PC-9 (cell line): ENCODE measurements at places on chromosomes 11 and 22.
A peak's percentile ranks its signal among the peaks of the same experiment; 100 is the strongest.

DNA sequence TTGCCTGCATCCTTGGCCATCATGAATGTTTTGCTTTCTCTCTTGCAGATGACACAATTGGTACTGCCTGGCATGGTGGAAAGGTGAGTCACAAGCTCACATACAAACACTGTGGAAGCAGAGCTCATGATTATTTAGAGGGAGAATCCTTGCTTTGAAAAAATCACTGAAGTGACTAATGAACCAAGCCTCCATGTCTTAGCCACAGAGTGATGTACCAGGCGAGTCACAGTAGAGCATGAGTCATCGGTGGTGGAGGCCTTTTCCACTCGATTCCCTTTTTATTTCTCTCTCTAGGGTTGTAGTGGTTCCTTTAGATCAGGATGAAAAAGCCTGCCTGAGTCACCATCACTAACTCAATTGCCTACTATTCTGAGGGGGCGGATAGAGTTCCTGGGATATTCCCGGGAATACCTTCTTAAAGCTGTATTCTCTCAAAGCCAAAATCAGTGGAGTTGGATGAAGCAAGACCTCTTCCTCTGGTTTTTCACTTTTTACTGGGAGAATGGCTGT is 49.6 kb upstream of the ALKBH3 start:
- peak overlapping the region; percentile 27; the same call in 1 of the 2 replicates for H3K4me3 ChIP-seq
- peaks cover 21% of the 10 kb centered on the region for H3K4me1 ChIP-seq
- DNase-seq, result peak; percentile 75
- H3K27me3 ChIP-seq, result no peaks in the 10 kb centered on the region
- no peaks in the 10 kb centered on the region for H3K36me3 ChIP-seq

DNA sequence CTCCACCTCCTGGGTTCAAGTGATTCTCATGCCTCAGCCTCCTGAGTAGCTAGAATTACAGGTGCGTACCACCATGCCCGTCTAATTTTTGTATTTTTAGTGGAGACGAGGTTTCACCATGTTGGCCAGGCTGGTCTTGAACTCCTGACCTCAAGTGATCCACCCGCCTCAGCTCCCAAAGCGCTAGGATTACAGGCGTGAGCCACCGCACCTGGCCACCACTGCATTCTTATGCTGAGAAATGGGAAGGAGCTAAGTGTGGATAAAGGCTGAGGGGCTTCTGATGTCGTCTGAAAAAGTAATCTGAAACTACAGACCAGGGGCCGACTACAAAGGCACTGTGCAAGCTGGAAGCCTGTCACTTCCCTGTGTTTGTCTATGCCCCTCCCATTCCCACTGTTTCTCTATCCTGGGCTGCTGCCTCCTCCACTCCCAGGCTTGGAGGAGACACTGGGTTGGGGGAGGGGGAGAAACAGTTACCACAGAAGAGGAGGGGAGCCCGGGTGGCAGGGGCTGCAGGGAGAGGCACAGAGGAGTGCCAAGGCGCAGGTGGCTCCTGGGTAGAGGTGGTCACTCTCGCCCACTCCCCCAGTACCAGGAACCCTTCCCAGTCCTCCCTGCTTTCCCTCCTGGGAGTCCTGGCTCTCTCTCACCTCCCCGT is 2.9 kb upstream of the MTA2 start:
- H3K27me3 ChIP-seq, result no peaks in the 10 kb centered on the region
- no peak overlapping the region for H3K27ac ChIP-seq
- H3K36me3 ChIP-seq, result 0 out of 2 replicates have a peak, but pooled peaks cover 2% of the 10 kb centered on the region
- peaks cover 8% of the 10 kb centered on the region for H3K4me1 ChIP-seq

DNA sequence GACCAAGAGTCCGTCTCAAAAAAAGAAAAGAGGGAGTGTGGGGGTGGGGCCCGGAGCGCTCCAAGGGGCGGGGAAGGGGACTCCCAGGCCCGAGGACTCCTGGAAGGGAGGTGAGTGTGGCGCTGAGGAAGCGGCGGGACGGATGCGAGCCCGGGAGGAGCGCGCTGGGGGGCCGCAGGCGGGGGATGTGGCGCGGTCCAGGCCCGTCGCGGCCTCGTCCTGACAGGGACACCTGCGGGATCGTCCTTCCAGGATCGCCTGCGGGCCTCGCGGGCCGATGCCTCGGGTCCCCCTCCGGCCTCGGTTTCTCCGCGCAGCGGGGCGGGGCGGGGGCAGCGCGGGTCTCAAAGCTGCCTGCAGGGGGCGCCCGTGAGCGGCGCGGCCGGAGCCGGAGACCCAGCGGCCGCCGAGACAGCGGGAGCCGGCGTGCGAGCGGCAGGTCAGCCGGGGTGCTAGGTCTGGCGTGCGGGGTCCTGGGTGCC is 3.8 kb upstream of the ADORA2A start:
- no peak overlapping the region for H3K27ac ChIP-seq
- H3K36me3 ChIP-seq, result no peaks in the 10 kb centered on the region
- H3K27me3 ChIP-seq, result no peaks in the 10 kb centered on the region
- no peak for DNase-seq
- H3K4me3 ChIP-seq, result peak overlapping the region; percentile 78; the same call in 1 of the 2 replicates

- H3K4me3 ChIP-seq, result peak overlapping the region; percentile 93
- DNase-seq, result no peak
- peak overlapping the region; percentile 77 for H3K27ac ChIP-seq
- H3K4me1 ChIP-seq, result peaks cover 22% of the 10 kb centered on the region
- no peaks in the 10 kb centered on the region; the same call in 1 of the 2 replicates for H3K36me3 ChIP-seq
Measured at GRCh38 chr11:63682066-63683021, 1.0 kb downstream of the RTN3 start.

GRCh38 chr11:84240847-84241246 is 954.7 kb upstream of the CCDC90B start:
- no peak for DNase-seq
- no peaks in the 10 kb centered on the region for H3K36me3 ChIP-seq
- no peak overlapping the region for H3K4me3 ChIP-seq
- H3K27me3 ChIP-seq, result no peaks in the 10 kb centered on the region
- no peak overlapping the region for H3K27ac ChIP-seq
- H3K4me1 ChIP-seq, result no peaks in the 10 kb centered on the region

DNA sequence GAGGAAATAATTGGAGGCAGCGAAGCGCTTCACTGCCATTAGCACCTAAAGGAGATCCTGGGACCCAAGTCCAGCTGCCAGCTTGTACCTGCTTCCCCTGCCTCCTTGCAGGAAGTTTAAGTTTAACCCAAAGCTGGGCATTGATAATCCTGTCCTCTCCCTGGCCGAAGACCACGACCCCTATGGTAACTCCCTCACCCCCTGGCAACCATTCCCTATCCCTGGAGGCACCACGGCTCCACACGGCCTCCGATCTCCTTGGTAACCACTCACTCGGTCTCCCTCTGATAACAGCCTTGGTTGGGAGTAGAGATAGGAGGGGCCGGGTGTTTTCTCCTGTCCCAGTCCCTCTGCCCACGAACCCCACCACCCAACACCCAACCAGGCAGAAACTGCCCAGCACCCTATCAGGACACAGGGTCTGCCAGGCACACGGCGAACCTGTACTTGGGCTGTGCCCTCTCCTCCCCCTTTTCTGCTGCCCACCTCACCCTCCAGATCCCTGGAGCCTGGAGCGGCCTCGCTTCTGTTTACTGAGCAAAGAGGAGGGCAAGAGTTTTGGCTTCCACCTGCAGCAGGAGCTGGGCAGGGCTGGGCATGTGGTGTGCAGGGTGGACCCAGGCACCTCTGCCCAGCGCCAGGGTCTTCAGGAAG is 833 bp downstream of the NHERF4 start:
- H3K27ac ChIP-seq, result no peak overlapping the region
- peaks cover 30% of the 10 kb centered on the region for H3K4me1 ChIP-seq
- H3K27me3 ChIP-seq, result no peaks in the 10 kb centered on the region
- no peaks in the 10 kb centered on the region for H3K36me3 ChIP-seq
- no peak for DNase-seq
- H3K4me3 ChIP-seq, result no peak overlapping the region

GRCh38 chr11:12024254-12024926 is 16.0 kb upstream of the DKK3 start:
- no peak for DNase-seq
- no peaks in the 10 kb centered on the region for H3K27me3 ChIP-seq
- H3K4me1 ChIP-seq, result 0 out of 2 replicates have a peak, but pooled peaks cover 1% of the 10 kb centered on the region
- H3K4me3 ChIP-seq, result no peak overlapping the region

- peaks cover 56% of the 10 kb centered on the region for H3K27me3 ChIP-seq
- H3K36me3 ChIP-seq, result no peaks in the 10 kb centered on the region
- DNase-seq, result no peak
- no peak overlapping the region for H3K27ac ChIP-seq
Measured at GRCh38 chr11:43547889-43548381, 132.6 kb upstream of the HSD17B12 start.

DNA sequence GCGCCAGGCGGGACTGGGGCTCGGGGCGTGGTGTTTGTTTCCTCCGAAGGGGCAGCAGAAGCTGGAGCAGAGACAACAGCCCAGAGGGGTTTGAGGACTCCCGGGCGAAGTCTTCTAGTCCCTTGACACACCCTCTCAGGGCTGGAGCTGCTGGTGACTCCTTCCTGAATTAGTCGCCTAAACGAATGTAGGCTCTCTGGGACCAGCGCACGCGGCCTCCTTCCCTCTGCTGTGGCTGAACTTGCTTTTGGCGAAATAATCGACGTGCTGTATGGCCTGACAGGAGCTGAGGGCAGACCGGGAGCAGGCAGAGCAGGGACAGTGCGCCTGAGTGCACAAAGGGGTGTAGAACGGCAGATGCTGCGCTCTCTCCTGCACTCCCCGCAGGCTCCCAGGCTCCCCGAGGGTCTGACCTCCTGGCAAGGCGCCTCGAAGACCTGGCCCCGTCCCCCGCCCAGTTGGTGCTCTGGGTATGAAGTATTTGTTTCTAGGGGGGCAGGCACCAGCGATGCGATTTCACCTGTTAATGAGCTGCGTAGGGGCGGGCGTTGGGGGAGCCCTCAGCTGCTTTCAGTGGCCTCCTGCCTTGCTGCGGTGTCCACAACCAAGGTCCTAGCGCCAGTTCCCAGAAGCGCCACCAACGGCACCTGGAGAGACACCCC is 5.3 kb downstream of the SLC17A6 start:
- H3K4me3 ChIP-seq, result no peak overlapping the region
- DNase-seq, result no peak
- peaks cover 47% of the 10 kb centered on the region for H3K27me3 ChIP-seq
- no peaks in the 10 kb centered on the region for H3K4me1 ChIP-seq
- H3K27ac ChIP-seq, result no peak overlapping the region

DNA sequence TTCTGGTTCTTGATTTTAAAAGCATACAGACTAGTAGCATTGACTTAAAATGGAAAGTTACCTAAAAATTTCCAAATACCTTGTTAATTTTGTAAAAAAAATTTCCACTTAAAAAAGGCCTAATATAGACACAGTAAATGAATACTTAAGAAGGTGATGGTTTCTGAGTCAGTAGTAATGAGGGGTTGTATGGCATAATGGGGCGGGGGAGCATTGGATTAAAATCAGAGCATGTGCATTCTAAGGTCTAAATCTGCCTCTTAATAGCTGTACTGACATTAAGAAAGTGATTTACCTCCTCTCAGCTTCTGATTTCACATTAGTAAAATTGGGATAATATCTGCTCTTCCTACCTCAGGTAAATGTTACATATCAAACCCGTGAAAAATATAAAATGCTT is 446.5 kb downstream of the AASDHPPT start:
- no peak for DNase-seq
- H3K4me3 ChIP-seq, result no peak overlapping the region
- H3K36me3 ChIP-seq, result no peaks in the 10 kb centered on the region
- H3K4me1 ChIP-seq, result no peaks in the 10 kb centered on the region
- no peaks in the 10 kb centered on the region for H3K27me3 ChIP-seq
